Dermis blood vessel endothelial cell (primary cell): ENCODE measurements at places on chromosomes 5 and 9. TPM values are rescaled to one million over a fixed set of nuclear protein-coding genes. Genes with fewer than 3 reads are reported as not detected.

GRCh38 chr5:116616876-116617275 is 42.3 kb upstream of the SEMA6A start:
- DNase-seq = no peak

DNA sequence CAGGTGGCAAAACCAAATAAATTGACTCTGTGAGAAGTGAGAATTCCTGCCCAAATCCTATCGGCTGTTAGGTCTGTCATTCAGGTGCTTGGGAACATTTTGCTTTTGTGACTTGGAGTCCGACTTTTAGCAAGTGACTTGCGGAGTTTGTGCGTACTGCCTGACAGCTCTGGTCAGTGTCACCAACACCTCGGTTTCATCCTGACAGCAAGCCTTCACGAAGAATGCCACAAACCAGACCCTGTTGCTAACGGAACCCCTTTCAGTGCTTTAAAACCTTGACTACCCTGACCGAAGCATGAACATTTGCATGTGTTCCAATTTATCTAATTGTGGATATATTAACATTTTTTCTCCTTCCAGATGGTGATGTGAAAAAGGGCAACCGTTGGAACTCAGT is 26.5 kb downstream of the LIX1 start:
- no peak for DNase-seq

GRCh38 chr9:98291820-98292219 is 36.4 kb upstream of the TBC1D2 start:
- no peak for DNase-seq

- DNase-seq = no peak
Measured at GRCh38 chr5:132760601-132761317, 13.5 kb downstream of the CCNI2 start.

- DNase-seq = no peak
Measured at GRCh38 chr5:86152988-86153560, 464.7 kb upstream of the COX7C start.

DNA sequence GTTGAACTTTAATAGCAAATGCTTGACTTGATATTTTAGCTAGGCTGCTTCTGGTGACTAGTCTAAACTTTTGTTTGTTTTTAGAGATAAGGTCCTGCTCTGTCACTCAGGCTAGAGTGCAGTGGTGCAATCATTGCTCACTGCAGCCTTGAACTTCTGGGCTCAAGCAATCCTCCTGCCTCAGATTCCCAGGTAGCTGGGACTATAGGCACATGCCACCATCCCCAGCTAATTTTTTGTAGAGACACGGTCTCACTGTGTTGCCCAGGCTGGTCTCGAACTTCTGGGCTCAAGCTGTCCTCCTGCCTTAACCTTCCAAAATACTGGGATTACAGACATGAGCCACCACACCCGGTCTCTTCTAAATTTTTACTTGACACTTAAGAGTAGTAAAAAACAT is 20.7 kb downstream of the CDC37L1 start:
- no peak for DNase-seq

DNA sequence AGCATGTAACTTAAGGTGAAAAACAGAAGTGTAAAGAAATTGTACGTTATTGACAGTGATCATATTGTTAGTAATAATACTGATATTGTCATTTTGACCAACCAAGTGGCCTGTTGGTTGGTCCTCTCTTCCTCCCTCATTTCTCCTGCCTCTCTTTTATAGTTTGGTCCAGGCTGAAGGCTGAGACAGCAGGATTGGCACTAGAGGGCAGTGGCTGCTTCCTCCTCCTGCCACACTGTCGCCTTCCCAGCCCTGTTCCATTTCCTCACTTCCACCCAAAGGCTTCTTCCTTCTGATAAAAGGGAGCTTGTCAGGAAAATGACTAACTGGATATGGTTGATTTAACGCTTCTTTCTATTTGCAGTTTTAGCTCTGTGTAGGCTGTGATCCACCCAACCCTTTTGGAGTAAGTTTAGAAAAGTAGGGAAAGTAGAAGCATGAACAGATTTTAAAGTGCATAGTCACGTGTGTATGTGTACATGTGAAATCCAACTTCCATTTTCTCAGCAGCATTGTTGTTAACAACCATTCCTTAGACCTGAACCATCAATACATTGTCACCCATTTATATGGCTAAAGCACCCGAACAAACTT is 35.6 kb downstream of the PTCD2 start:
- peak; percentile 70 for DNase-seq

DNA sequence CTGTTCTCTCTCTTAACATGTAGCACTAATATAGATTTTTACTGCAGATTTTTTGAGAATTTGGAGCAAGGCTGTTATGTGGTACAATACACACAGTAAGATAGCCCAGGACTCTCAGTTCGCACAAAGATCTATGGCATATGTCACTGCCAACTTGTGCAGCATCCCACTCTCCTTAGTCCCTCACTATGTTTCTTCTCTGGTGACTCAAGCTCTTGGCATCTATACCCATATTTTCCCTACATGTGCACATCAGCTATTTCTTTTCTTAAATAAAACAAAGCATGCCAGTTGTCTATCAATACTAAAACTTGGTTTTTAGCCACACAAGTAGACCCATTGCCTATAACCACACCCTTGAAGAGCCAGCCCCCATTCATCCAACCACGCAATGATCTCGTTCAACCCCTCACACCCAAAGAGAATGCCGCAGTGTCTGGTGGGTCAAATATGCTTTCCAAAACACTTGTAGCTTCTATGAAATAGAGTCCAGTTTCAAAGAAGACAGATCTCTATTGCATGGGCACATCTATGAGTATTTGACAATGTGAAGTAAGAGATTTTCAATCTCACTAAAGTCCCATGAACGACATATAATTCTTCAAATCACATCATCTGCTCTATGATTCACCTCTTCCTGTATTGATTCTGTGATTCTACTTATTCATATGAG is 18.2 kb upstream of the IL7R start:
- no peak for DNase-seq

DNA sequence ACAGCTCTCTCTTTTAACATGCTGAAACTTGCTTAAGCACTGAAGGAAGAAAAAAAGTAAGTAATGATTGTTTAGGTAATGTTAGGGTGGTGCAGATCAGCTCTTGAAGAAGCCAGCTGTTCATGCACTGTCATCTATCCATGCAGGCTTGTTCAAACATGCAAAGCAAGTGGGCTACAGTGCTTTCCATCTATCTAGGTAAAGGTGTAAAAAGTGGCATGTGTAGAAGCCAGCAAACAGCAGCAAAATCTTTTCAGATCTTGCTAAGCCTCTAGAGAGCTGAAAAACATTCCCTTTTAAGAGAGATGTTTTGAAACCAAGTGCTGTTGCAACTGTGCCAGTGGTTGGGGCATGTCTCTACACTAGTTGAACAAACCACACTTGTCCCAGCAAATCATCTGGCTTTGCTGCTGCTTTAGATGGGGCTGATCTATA is 214.4 kb downstream of the EFNA5 start:
- no peak for DNase-seq

DNA sequence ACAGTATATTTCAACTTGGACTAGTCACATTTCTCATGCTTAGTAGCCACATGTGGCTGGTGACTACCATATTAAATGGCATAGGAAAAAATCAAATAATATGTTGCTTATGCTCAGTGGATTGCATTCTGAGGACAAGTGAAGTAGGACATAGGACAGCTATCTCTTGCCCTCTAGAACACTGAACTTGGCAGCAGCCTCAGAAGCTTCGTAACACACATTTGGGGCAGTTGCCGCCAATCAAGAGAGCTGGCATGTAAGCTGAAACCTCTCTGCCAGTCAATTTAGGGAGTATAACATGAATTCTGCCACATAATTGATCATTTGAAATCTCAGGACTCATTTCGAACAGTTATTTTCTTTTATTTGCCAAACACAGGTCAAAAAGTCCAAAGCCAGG is 505.5 kb downstream of the MAT2B start:
- no peak for DNase-seq

- peak; percentile 7 for DNase-seq
Measured at GRCh38 chr5:73564018-73564417, 1.4 kb downstream of the ANKRA2 start.

GRCh38 chr5:102916109-102916508 is 161.0 kb downstream of the PAM start:
- DNase-seq = no peak

DNA sequence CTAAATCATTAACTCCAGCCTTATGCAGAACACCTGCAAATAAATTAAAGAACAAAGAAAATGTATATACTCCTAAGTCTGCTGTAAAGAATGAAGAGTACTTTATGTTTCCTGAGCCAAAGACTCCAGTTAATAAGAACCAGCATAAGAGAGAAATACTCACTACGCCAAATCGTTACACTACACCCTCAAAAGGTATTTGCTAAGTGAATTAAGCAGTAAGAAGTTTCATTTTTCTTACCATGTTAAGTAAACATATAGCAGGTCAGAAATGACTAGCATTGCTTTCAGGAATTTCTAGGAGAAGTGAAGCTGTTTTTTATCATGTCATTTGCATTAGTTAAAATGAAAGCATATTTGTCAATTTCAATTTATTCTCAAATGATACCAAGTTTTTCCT is 92.7 kb downstream of the MELK start:
- peak; percentile 21 for DNase-seq

- DNase-seq = no peak
Measured at GRCh38 chr9:96483197-96483596, 33.2 kb downstream of the HABP4 start.

GRCh38 chr9:128892221-128892921 is 10.4 kb downstream of the LRRC8A start:
- peak; percentile 85 for DNase-seq

GRCh38 chr5:132493821-132494220 is 3.2 kb upstream of the IRF1 start:
- DNase-seq = no peak

DNA sequence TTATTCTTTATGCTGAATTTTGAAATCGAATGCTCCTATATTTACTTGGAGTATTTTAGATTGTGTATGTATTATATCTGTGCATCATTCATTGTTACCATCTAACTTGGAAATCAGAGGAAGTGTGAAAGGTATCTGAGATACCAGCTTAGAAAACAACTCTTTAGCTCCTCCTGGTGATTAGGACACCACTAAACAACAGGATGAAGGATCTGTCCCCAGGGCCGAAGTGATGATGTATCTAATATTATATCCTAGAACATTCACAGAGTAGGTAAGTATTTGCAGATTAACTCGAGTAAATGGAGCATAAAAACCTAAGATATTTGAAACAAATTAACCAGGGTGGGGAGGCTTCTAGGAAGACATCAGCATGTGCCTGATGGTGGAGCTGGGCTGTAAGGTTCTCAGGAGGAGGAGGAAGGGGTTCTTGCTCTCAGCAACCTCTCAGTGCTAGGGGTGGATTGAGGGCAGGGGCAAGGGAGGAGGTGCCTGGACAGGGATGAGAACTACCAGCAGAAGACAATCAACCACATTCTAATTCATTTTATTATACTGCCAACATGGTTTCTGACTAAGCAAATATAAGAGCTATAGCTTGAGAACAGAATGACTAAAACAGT is 2.6 kb upstream of the NFIL3 start:
- DNase-seq = peak; percentile 73

- no peak for DNase-seq
Measured at GRCh38 chr9:111599955-111600343, 502 bp upstream of the PTGR1 start.

GRCh38 chr5:95153511-95153910 is 131.4 kb downstream of the MCTP1 start:
- peak; percentile 65 for DNase-seq

DNA sequence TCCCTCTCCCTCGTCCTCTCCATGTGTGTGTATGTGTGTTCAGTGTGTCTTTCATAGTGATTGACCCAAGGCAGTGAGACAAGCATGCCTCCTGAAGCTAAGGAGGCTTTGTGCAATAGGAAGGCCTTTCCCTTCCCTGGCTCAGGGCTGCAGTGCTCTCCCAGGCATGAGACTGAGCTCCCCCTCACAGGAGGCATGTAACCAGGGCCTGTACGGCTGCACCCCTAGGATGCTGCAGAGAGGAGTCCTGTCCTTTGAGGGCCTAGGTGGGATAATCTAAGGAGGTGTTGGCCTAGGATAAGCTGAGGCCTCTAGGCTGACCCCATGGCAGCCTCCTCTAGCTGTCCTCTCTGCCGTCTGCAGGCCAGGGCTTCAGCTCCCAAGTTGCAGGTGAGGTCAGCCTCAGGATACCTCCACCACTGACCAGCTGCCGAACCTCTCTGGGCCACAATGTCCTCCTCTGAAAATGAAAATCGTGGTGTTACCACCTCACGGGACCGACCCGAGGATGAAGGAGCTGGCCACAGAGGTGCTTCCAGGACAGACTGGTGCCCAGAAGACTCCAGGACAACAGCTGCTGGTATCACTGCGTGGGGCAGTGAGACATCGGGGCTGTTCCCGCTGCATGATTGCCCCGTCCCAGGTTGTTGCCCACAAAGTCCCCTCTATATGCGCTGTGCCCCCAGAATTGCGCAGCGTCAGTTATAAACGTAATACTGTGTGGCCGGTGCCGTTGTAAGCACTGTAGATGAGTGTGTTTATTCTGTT is 129.6 kb downstream of the BARX1 start:
- no peak for DNase-seq

- DNase-seq = no peak
Measured at GRCh38 chr9:22108581-22109370, 99.7 kb upstream of the CDKN2B start.

GRCh38 chr5:6003040-6003825 is 375.1 kb downstream of the MED10 start:
- DNase-seq = no peak

- DNase-seq = no peak
Measured at GRCh38 chr9:136396219-136396515, 3.8 kb downstream of the SNAPC4 start.

Gene TEX48
- total RNA-seq = not detected in 2 replicates

Gene ARHGEF37
- 13.6 and 16.0 TPM in 2 replicates for total RNA-seq

Gene RPS14
- 1,615 and 3,652 TPM in 2 replicates for total RNA-seq

Gene BRINP1
- 0.19 TPM in 1 of 2 replicates, not detected in the other for total RNA-seq

Gene TCOF1
- total RNA-seq = 14.3 and 28.4 TPM in 2 replicates

Gene ELOVL7
- total RNA-seq = 0.09 and 2.2 TPM in 2 replicates

Gene SLC4A9
- not detected in 2 replicates for total RNA-seq

Gene GCNT1
- 9.9 and 31.2 TPM in 2 replicates for total RNA-seq

Gene PNPLA7
- total RNA-seq = 0.42 and 1.7 TPM in 2 replicates

Gene TIGD6
- 5.3 and 6.0 TPM in 2 replicates for total RNA-seq

Gene OR1L8
- 0.23 TPM in 1 of 2 replicates, not detected in the other for total RNA-seq

Gene FAM174A
- 27.3 and 43.6 TPM in 2 replicates for total RNA-seq

Gene IRX1
- total RNA-seq = under 0.01 TPM in 1 of 2 replicates, not detected in the other

Gene ZNF879
- 4.4 and 6.8 TPM in 2 replicates for total RNA-seq
